ENCODE measurements at places on chromosomes 11 and 22.

- DNase-seq: no peak
These were observed 19.4 kb downstream of the NFAM1 start for GRCh38 chr22:42412744-42413333.

GRCh38 chr11:127632976-127633680 lies 632.6 kb upstream of the KIRREL3 start:
- DNase-seq: no peak

GRCh38 chr11:68120273-68121066 lies 718 bp downstream of the CHKA start:
- no peak for DNase-seq

- no peak for DNase-seq
These were observed 25.3 kb downstream of the C11orf58 start for GRCh38 chr11:16763746-16764145.

- DNase-seq: no peak
These were observed 79.0 kb downstream of the APIP start for GRCh38 chr11:34836958-34837856.

DNA sequence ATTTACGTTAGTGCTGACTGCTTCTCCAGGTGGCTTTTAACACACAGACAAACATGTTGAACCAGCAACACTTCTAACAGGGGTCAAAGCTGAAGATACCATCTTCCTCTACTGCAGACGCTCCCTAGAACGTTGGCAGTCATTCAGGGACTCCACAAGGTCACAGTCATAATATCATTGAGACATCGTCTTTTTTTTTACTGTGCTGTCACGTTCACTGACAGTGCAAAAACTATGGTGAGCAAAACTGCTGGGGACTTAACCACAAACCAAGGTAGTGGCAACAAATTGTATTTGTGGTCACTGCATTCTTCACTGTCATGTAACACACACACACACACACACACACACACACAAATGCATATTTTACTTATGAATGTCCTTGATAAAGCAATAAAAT lies 244.9 kb downstream of the CASP12 start:
- peak; percentile 30 for DNase-seq

Data from AML-193 (cell line).